Activated CD4-positive, CD25-positive, alpha-beta regulatory T cell treated with anti-CD3 and anti-CD28 coated beads, Interleukin-2, amount 50 U/mL, for 72 hours (primary cell): ENCODE measurements at places on chromosomes 16 and 17.

- no peak for DNase-seq
Measured at GRCh38 chr17:81898029-81898866, 3.8 kb upstream of the NPB start.

GRCh38 chr16:55494994-55495421, 13.9 kb upstream of the LPCAT2 start:
- no peak for DNase-seq

- DNase-seq: no peak
Measured at GRCh38 chr16:66129196-66129595, 237.3 kb upstream of the CDH5 start.

DNA sequence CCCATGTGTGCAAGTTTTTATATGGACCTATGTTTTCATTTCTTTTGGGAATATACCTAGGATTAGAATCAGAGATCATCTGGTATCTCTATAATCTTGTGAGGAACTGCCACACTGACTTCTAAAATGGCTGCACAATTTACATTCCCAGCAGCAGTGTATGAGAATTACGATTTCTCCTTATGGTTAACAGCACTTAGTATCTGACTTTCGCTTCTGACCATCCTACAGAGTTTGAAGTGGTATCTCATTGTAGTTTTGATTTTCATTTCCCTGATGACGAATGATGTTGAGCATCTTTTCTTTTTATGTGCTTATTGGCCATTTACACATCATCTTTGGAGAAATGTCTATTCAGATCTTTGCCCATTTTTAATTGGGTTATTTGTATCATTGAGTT, 10.0 kb downstream of the C16orf96 start:
- DNase-seq: no peak

DNA sequence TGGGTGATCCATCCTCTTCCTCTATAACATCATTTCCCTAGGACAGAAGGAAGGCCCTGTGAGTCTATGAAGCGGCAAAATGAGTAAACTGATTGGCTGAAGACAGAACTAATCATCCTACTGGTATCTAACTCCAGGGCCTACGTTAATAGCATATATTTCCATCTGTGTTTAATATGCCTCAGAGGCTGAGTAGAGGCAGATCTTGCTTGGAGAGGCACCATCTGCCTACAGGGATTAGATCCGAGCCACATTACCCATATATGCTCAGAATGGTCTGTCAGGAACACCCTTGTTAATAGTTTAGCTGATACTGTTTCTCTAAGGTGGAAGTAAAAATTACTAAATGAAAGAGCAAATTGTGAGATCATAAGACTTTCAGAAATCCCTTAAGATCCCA, 13.2 kb upstream of the FOXJ1 start:
- DNase-seq: no peak
